ENCODE measurements at places on chromosomes 2 and 18.

DNA sequence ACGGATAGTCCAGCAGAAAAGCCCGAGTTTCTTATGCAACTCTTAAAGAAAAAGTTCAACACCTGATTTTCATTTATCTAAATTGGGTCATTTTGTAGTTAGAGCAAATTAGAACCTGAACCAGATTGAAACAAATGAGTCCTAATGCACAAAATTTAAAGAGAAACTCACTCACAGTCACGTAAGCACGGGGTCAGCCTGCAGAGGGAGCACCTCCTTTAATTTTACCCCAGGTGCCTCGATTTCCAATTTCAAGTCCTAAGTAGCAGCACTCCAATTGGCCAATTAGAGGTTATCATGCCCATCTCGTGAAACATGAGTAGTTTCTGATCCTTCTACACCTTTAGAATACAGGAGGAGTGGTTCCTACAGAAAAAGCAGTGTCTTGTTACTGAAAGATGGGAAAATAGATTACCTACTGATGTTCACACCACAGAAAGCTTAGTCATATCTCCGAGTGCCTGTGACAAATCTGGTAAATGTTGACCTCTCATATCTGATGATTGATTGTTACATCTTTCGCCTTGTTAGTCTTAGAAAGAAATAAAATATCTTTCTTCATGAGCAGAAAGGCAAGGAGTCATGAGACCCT, 1929.8 kb upstream of the LRRTM1 start:
- no peak for DNase-seq

GRCh38 chr2:238916875-238917590, 69.1 kb downstream of the TWIST2 start:
- peak; percentile 36 for DNase-seq

DNA sequence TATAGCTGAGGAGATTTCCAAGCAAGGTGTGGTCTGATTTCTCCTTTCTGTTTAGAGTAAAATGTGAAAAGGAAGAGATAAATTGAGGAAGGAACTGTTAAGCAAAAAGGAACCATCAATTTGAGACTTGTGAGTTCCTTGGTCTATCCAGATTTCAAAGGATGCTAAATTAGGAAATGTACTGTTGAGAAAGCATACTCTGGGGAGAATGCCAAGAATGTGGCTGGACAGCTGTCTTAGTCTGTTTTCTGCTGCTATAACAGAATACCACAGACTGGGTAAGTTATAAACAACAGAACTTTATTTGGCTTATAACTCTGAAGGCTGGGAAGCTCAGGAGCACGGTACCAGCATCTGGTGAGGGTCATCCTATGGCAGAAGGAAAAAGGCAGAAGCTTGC, 1097.2 kb downstream of the TDRD15 start:
- DNase-seq: no peak

GRCh38 chr18:65587491-65587890, 163.3 kb upstream of the CDH7 start:
- DNase-seq: no peak

DNA sequence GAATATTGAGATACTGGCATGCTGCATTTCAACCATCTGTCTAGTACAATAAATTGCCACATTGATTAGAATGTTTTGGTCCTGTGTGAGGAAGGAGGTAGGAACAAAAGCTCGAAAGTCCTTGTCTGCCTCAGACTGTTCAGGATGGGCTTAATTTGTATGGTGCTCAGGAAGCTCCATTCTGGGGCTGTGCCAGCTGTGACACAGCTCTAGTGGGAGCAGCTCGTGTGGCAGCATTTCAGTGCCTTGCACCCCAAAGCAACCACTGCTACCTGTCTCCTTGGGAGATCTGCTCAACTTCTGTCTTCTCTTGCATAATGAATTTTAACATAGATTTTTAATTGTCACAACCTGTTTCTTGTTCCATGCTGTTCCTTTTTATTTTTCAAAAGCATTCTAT, 144.4 kb upstream of the THUMPD2 start:
- DNase-seq: no peak

GRCh38 chr2:69242651-69243051, 144.4 kb downstream of the GFPT1 start:
- DNase-seq: no peak

- DNase-seq: no peak
These were observed 1.1 kb downstream of the ENOSF1 start for GRCh38 chr18:711310-711656.

Data from right lobe of liver (tissue), 6 donors.